Hair follicle dermal papilla cell (primary cell): ENCODE measurements at places on chromosomes 2 and 18. TPM values are rescaled to one million over a fixed set of nuclear protein-coding genes. Genes with fewer than 3 reads are reported as not detected.

The EVA1A gene
- total RNA-seq: 31.2 and 32.1 TPM in 2 replicates

The IL18RAP gene
- total RNA-seq: not detected in 2 replicates

The TUBA3D gene
- total RNA-seq: not detected in 2 replicates

The ST8SIA5 gene
- 0.16 and 0.24 TPM in 2 replicates for total RNA-seq

The RAB17 gene
- not detected in 2 replicates for total RNA-seq
